ENCODE measurements at places on chromosomes 5 and 9.
A peak's percentile ranks its signal among the peaks of the same experiment; 100 is the strongest.

- DNase-seq: no peak
Measured at GRCh38 chr5:149113669-149114068, 27.6 kb upstream of the ABLIM3 start.

- DNase-seq: no peak
Measured at GRCh38 chr5:82222597-82223574, 55.3 kb downstream of the RPS23 start.

DNA sequence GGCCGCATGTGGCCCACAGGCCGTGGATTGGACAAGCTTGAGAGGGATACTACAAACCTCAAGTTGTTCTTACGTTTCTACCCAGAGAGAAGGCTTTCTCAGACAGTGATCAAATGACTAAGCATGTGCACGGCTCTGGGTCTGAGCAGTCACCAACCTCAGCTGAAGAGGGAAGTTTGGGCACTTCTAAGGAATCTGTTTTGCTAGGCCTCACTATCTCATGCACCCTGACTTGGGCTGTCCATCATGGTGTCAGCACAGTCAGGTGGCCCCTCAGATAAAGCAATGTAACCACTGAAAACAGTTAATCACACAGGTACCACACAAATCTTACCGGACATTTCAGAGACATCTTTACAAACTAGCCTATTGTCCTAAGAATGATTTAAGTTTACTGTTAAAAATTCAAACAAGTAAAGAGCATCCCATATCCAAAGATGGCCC, 24.6 kb downstream of the CSF2 start:
- DNase-seq: no peak

- no peak for DNase-seq
Measured at GRCh38 chr5:125037020-125037419, 290.6 kb upstream of the ZNF608 start.

DNA sequence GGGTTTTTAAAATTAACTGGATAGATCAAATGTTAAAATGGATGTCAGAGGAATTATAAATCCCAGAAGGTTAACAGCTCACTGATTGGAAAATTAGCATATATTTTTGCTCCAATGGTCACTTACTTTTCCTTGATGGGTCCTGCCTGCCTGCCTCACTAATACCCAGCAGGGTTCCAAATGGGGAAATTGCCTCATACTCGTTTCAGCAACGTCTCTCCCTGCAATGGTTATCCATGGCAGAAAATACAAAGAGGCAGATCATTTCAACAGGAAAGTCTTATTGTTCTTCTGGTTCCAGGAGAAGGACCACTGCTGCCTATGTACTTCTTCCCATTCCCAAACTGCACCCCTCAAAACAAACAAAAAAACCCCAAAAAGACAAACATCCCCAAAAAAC, 71.3 kb downstream of the ERP44 start:
- no peak for DNase-seq

DNA sequence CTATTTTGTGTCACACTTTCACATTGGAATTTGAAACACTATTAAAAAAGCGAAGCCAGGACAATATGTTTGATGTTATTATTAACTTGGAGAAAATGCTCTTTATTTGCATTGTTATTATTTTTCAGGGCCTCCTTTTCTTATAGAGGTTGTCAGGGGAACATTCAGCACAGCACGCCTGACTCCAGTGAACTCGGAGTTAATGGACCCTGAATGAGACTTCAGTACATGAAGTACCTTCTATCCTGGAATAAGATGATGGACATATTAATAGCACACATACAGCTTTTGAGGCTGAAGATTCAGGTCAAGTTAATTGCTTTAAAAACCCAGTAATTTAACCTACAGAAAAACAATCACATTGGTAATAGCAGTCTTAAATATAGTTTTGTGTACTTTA, 652.9 kb downstream of the SEMA5A start:
- DNase-seq: no peak

DNA sequence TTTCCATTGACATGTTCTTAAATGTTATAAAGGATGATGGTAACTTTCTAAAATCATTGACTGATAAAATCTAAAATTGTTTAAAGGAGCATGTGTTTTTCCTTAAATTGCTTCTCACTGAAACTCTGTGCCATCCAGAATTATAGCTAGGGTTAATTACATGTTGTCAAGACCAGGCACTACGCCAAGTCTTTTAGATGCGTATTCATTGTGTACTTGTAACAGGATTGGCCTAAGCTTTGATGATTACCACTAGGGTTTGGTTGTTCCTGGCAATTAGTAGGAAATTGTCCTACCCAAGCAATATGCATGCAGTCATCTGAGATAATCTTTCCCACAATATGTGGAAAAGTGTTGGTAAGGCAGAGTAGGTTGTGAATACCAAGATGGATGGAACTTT, 43.8 kb downstream of the PRKACG start:
- DNase-seq: no peak

DNA sequence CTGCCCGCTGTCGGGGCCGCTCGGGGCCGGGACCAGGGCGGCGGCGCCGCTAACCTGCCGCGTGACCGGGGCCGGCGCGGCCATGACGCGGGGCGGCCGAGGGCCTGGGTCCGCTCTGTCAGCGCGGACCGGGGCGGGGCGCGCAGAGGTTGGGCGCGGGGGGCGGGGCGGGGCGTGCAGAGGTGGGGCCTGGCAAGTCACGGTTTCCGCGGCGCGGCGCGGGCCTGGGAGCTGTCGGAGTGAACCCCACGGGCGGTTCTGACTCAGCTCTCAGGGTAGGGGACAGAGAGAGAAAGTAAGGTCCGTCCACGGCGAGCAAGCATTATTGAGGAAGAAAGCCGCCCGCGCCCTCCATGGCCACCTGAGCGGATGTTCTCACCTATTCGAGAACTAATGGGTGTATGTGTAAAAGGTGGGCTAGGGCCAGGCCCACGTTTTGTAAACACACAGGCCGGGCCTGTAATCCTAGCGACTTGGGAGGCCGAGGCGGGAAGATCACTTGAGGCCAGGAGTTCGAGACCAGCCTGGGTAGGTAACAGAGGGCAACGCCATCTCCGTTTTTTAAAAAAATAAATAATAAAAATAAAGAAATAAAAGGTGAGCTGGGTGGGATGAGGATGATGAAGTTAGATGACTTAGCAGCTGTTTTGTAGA, at the start of gene PRXL2C:
Gene PRXL2C, minus strand, starts transcription at position 120 of the 654 bp plus-strand sequence. Its CDS starts 36 bp downstream, at position 84.
- peak; percentile 78 for DNase-seq

DNA sequence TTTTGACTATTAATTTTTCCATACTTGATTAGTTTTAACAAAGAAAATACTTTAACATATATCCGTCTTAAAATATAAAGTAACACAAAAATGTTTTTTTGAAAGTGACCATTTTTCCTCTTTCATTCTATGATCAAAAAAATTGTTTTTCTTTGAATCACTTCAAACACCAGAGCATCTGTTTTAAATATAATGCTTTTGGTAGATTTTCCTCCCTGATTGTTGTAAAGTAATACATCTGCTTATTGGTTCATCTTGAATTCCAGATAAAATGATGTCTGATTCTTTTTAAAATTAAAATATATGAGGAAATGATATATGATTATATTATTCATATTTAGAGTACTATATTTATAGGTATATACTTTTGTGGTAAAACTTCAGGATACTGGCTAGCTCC, 76.2 kb upstream of the LPAR1 start:
- DNase-seq: no peak
